ENCODE measurements at places on chromosomes 2 and 18. TPM values are rescaled to one million over a fixed set of nuclear protein-coding genes. Genes with fewer than 3 reads are reported as not detected.

DNA sequence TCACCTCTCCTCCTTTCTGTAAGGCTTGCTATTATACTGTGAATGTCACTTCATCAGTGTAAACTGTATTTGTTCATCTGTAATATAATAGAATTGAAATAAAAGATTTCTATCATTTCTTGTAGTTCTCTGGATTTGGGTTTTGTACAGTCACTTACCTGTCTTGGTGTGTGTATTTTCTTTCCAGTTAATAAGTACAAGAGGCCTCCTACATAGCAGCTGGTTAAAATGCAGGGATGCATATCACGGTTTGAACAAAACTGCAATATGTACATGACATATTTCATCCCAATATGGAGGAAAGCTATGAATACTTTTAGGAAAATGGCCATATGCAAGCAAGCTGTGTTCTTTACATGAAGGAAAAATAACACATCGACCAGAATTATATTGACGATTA is 5.4 kb upstream of the STAT1 start:
- no peak for ATAC-seq

- ATAC-seq, result no peak
These were observed 11.1 kb upstream of the ST3GAL5 start for GRCh38 chr2:85899849-85900248.

Gene SERPINB13
- total RNA-seq, result 281 TPM

DNA sequence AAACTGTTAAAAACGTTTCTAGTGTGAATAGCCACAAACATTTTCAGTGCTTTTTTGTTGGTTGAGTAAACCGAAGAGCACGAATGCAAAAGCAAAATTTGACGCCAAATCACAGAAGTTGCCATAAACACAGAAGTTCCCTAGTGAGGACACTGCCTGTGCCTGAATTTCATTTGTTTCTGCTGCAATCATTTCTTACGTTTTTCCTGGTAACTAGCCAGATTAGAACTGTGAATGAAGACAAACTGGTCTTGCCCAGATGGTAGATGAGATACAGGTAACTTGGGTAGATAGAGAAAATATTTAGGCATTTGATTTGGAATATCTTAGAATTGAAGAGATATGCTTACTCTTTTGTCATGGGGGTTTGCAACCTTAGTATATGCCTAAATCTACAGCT is 9.8 kb upstream of the TBR1 start:
- ATAC-seq, result no peak

DNA sequence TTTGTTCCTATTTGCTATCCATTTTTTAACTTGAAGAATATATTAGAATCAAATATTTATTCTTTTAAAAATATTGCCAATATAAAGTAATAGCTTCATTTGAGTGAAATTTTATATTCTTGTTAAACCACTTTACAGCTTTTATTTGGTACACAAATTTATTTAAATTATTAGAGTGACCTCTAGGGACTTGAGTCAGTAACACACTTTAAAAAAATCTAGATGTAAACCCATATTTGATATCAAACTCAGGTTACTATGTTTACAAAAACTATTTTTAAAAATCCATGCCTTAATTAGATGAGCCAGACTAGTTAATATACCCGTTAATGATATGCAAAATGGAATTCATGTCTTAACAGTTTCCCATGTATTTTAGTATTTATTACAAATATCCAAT is 134.6 kb downstream of the MAP4K4 start:
- ATAC-seq, result no peak

DNA sequence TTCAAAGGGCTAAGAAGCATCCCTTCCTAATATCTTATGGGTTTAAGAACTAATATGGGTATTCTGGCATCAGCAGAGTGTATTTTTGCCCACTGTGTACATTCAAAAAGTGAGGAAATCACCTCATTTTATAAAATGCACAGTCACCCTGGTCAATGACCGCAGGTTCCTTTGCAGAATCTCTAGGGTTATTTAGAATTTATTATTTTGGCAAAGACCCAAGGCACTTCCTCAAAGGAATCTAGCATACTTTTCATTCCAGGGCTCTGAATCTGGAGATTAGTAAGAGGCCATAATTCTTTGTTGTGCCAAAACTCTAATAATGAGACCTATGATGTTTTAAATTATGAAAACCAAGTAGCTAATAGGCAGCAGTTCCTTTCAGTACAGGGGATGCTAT is 27.2 kb upstream of the CDH2 start:
- ATAC-seq, result no peak
